LNCaP clone FGC (cell line): ENCODE measurements at places on chromosomes 5 and 9.

GRCh38 chr5:150329038-150329437, 26.3 kb upstream of the ARSI start:
- no peak for DNase-seq

DNA sequence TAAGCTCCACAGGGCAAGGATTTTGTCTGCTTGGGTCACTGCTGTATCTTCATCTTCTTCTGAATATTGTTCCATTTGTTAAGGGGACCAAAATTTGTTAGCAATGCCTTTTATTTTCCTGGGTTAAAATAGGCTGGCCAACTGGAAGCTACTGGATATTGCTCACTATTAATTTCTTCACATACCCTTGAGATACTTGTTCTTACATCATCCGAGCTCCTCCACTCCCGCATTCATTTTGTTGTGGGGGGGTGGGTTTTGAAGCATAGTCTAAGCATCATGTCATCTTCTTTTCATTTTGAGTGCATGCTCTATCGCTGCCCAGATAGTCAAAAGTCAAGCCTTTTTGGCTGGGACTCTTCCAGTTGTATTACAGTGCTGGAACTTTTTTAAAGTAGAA, 42.5 kb upstream of the PIK3R1 start:
- no peak for DNase-seq

DNA sequence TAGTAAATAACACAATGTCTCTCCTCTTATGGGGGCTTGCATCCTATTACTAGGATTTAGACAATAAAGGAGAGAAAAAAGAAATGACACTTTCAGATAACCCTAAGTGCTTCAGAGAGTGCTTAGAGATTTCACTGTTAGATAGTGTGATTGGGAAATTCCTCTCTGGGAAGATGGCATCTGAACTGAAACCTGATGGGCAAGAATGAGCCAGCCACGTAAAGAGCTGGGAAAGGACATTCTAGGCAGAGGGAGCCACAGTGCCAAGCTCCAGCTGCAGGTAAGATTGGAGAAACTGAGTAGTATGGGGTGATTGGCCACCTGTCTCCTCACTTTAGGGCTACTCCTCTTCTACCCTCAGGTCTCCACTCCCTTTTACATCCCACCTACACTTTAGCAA, 14.5 kb downstream of the CDO1 start:
- DNase-seq = no peak

GRCh38 chr9:120153258-120153657, 426.7 kb downstream of the CDK5RAP2 start:
- no peak for DNase-seq

DNA sequence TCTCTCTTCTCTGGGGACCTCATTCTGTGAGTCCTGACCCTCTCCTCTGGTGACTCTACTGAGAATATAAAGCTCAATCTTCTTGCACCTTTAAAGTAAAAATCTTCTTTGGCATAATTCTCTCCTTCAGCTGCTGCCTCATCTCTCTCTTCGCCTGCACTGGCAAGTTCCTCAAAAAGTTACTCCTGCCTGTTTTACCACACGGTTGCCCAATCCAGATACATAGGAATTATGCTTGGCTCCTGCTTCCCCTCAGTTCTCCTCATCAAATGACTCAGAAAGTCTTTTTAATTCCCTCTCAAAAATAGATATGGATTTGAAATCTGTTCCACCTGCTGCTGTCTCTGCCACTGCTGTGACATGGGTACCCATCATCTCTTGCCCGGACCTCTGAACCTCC, 14.4 kb upstream of the HRCT1 start:
- no peak for DNase-seq

- DNase-seq = no peak
Measured at GRCh38 chr9:132044176-132044875, 35.3 kb downstream of the MED27 start.

GRCh38 chr5:29085142-29085541, 2046.8 kb upstream of the CDH9 start:
- no peak for DNase-seq

GRCh38 chr5:141958113-141958512, at the start of gene PCDH12:
TSS of gene PCDH12 (minus strand) at chr5:141958202. CDS start at chr5:141957851, 351 bp downstream.
- no peak for DNase-seq

GRCh38 chr5:75885321-75885720, 168.1 kb upstream of the POC5 start:
- no peak for DNase-seq

GRCh38 chr5:90171466-90171865, 238.1 kb downstream of the CETN3 start:
- DNase-seq = no peak
